ENCODE measurements at places on chromosomes 3 and 15.
A peak's percentile ranks its signal among the peaks of the same experiment; 100 is the strongest.

DNA sequence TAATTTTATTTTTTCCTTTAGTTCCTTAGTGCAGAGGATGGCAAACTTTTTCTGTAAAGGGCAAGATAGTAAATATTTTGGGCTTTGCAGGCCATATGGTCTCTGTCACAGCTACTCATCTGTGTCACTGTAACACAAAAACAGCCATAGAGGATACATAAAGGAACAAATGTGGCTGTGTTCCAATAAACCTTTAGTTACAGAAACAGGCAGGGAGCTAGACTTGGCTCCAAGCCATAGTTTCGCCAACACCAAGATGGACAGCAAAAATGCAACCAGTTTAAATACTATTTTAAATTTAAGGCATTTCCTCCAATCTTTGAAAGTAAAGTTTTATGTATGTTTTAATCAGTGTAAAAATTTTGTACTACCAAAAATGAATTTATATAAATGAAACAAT, 753.4 kb downstream of the FHIT start:
- DNase-seq, result no peak

GRCh38 chr3:468172-468571, 271.6 kb downstream of the CHL1 start:
- peak; percentile 38 for DNase-seq

GRCh38 chr3:13039213-13039896, 33.9 kb downstream of the IQSEC1 start:
- no peak for DNase-seq

DNA sequence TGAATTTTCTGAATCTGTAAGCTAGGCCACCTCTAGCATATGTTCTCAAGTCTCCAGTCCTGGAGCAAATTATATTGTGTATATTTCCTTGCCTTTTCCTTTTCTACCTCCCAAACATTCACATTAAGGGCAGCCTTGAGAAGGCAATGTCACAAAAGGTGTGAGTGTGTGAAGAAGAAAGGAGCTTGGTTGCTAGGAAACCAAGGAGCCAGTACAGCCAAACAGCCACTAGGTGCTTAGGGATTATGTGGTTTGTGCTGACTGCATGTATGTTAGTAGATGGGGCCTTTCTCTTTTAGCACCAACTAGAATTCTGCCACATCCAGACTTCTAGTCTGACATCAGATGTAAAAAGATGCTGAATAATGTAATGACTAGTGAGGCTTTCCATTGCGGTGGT, 118.8 kb upstream of the DAZL start:
- peak; percentile 25 for DNase-seq

DNA sequence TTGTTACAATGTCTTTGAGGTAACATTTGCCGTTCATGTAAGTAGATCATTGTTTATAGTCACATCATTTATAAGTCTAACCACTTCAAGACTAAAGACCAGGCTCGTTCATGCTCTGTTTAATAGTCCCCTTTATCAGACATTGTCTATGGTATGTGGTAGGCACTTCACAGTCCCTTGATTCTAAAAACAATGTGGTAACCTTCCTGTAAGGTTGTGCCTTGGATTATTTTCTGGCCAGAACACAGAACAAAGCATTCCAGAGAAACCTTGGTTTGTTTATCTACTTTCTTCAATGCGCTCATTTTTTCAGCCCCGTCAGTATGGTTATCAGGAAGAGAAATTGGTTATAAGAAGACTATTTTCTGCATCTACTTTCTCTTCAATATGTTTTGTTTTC, 16.3 kb upstream of the ST3GAL6 start:
- no peak for DNase-seq

Measured in GM12865 (cell line).